ENCODE measurements at places on chromosomes 2 and 18.

DNA sequence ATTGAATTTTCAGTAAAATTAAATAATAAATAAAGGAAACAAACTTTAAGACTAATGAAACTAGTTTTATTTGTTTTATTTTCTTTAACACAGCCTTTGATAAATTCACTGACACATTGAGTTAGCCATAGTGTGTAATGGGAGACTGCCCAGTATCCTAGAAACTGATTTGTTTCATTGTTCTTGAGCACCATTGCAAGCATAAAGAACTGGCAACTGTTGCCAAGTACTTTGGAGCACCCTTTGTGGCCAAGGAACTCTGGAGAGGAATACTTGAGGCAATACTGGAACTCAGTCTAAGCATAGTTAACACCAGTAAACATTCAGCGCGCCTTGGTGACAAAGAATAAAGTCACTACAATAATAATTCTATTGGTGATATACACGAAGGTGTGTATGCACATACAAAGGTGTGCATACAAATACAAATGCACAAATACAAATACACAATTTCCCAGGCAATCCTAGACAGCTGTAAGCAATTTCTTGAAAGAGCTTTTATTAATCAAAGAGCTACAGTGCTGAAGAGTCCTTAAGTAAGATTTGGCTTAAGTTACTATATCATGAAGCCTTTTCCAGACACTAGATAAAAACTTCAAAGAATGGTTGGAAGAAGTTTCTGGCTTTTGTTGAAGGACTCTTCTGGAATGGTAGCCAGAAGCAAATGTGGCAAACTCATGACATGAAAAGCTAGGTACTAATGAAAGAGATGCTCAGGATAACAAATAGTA, 1371.2 kb downstream of the LRP1B start:
- no peak for DNase-seq

DNA sequence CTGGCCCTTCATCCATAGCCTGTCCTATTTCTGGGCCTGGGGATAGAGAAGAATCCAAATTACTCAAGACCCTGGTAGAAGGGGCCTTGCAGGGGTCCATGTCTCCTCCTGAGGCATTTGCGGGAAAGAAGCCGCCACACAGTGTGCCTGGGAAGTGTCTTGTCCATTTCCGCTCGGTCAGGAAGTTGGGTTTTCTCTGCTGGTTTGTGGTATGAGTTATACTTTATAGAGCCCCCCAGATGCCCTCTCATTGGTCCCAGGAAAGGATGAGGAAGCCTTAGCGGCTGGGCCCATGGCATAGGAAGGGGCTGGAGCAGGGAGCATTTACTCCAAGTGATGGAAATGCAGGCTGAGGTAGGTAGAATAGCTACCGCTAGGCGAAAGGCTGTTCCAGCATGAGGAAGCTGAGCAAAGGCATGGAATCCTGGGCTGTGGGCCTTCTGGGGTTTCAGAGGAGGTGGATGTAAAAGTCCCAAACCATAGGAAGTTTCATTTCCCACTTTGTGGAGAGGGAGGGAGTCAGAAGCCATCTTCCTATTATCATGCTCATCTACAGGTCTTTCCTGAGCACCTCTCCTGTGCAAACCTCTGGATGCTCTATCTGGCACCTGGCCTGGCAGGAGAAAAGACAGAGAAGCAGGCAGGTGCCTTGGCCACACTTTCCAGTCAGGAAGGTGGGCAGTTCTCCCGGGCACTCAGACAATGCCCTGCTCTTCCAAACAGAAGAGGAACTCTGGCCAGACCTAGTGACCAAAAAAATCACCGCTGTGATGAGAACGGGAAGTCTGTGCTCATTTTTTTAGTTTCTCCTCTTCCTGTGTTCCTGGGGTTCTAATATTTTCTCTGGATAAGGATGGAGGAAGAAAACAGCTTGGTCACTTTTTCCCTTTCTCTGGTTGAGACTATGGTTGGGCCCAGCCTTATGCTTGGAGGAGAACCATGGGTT, 2.6 kb upstream of the CD207 start:
- DNase-seq, result no peak

DNA sequence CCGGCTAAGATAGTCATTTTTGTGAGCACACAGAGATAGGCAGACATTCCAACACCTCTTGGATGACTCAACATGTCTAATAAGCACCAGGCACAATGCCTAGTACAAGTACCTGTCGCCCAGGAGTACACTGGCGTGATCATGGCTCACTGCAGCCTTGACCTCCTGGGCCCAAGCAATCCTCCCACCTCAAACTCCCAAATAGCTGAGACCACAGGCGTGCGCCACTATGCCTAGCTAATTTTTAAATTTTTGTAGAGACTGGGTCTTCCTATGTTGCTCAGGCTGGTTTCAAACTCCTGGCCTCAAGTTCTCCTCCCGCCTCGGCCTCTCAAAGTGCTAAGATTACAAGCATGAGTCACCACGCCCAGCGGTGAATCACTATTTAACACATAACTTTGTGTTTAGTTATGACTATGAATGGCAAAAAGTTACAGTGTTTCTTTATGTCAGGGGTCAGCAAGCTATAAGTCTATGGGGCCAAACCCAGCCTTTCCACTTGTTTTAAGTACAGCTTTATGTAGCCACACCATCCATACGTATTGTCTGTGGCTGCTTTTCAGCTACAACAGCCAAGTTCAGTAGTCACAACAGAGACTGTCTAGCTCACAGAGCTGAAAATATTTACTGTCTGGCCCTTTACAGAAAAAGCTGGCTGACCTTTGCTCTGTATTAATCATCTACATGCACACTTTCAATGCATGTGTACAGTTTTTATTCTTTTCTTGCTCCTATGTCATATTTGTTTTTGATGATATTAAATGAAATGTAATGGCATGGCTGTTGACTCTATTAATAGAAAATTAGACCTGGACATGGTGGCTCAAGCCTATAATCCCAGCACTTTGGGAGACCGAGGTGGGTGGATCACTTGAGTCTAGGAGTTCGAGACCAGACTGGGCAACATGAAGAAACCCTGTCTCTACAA, 18.7 kb downstream of the ORC2 start:
- DNase-seq, result no peak

GRCh38 chr2:219286436-219287115, 7.4 kb downstream of the DNAJB2 start:
- DNase-seq, result no peak

- DNase-seq, result no peak
These were observed 97.7 kb upstream of the PKDCC start for GRCh38 chr2:41949883-41950665.

- peak; percentile 78 for DNase-seq
These were observed 403.8 kb upstream of the ID2 start for GRCh38 chr2:8277921-8278571.

GRCh38 chr2:37168217-37168981, 11.6 kb upstream of the EIF2AK2 start:
- no peak for DNase-seq

All from posterior cingulate gyrus (tissue), 11 donors.